Stimulated activated CD8-positive, alpha-beta memory T cell treated with anti-CD3 and anti-CD28 coated beads, Interleukin-2, amount 100 ng/mL, for 48 hours (primary cell): ENCODE measurements at places on chromosomes 5 and 9.

GRCh38 chr9:68567565-68567964 is 26.9 kb upstream of the TMEM252 start:
- DNase-seq: no peak

DNA sequence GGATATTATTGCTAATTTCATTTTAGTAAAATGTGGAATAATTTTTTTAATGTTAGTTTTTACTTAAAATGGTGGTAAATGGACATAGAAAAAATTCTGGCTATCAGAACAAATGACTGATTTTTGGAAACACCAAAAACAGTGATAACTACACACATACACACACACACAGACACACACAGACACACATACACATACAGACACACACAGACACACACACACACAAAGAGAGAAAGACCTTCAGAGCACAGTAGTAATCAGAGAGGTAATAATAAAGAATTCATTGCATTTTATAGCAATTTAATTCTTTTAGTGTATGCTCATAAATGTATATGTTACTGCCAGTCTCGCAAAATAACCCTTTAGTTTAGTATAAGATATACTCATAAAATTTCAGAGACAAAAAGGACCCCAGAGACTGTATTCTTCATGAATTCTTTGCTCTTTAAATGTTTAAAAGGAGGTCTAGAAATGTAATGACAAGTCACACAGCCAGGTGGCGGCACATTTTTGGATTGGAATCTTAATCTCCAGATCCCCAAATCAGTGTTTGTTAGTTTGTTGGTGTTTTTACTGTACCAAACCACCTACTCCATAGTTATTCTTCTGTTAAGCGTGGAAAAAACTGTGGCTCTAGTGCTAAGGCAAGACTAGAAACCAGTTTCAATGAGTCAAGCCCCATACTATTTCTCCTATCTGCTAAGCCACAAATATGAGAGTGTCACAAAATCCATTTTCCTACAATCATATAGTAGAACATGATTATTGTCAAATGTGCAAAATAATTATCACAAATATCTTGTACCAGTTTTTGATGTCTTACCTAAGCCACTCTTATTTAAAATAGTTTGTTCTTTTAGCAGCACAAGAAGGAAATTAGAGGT is 109.9 kb downstream of the EDIL3 start:
- DNase-seq: no peak

DNA sequence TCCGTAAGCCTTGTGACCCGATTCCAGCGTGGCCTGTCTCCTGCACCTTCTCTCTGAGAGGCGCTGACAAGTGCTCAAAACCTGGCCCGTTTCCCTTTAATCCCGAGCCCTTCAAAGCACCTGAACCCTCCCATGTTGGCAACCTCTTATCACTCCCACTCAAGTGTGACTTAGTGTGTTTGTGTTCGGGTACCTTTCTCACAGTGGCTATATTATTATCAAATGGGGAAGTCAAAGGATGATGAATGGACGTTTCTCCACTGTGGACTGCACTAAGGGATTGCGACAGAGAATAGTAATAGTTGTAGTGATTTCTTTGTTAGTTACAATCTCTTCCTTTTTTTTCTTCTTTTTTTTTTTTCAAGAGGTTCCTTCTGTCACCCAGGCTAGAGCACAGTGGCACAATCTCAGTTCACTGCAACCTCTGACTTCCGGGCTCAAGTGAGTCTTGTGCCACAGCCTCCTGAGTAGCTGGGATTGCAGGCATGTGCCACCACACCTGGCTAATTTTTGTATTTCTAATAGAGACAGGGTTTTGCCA is 65.4 kb upstream of the TNFSF8 start:
- no peak for DNase-seq

DNA sequence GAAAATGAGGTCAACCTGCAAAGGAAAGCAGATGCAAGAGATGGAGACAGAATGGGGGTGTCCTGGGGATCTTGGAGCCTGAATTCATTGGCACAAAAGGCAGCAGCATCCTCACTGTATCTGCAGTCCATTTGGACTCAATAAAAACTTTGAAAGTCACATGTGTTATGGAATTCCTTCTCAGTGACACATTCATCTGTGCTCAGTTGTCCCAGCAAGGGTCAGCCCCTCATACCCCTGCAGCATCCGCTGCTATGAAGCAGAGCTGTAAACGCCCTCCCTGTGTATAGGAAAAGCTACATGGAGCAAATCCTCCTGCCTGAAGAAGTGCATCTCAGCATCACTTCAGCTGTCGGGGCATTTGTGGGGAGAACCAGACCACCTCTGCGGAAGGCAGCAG is 14.5 kb upstream of the RARS1 start:
- DNase-seq: no peak

GRCh38 chr9:84669288-84670137 is at the start of gene NTRK2:
NTRK2 (plus strand) TSS chr9:84669729; CDS start chr9:84670749, 1,020 bp downstream.
- DNase-seq: no peak

DNA sequence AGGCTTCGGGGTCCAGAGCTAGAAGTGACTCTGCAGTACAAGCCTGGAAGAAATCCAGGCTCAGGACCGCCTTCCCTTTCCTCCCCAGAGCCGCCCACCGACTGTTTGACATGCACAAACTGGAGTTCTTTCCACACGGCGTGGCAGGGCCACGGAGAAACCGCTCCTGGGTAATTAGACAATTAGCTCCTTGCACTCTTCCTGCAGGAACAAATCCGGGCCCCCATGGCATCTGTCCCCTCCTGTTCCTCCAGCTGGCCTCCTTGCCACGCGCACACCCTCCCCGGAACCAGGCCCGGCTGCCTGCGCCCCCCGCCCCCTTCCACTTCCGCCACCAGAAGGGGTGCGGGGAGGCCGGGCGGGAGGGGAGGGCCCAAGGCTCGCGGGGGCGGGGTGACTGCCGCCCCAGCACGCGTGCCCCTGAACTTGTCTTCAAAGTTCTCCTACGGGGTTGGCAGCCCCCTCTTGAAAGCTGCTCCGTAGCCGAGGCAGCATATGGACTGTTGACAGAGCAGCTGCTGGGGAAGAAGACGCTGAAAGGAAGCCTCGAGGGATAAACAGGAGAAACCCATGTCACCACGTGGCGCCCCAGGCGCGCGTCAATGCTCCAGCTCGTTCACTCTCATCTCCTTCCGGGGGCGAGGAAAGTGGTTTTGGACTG is 74.3 kb downstream of the SEC61B start:
- DNase-seq: no peak

DNA sequence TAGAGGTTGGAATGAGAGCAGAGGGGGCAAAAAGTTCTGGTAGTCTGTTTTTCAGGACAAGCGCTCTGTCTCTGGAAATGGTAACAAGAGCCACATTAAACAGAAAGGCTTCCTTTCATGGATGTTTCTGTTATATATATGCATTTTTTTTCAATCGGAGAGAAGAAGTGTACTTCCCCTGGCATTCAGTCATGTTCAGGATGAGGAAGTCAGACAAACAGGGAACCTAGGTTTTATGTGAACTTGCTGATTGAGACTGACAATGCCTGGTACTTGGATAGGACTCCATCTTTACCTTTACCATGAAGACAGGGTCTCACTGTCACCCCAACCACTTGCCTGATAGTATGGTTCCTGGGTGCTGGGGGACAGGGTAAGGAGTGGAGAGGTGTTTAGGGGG is 30.1 kb upstream of the ZBED3 start:
- DNase-seq: no peak

GRCh38 chr5:83586874-83587776 is 115.6 kb downstream of the VCAN start:
- no peak for DNase-seq

DNA sequence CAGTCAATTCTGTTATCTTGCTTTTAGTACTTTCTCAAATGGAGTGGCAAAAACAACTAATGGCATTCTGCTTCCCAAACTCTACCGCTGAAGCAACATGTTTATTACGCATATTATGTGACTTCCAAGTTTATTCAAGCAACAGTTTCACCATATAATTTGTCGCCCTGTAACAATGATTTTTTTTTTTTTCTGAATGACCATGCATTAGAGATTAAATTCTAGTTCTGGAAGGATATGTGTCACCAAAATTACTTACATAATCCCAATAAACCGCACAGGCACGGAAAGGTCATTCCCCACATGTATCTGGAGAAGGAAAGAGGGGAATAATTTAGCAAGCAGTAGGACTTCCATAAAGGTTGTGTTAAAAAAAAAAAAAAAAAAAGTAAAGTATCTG is 691.8 kb downstream of the DNAH5 start:
- DNase-seq: no peak

DNA sequence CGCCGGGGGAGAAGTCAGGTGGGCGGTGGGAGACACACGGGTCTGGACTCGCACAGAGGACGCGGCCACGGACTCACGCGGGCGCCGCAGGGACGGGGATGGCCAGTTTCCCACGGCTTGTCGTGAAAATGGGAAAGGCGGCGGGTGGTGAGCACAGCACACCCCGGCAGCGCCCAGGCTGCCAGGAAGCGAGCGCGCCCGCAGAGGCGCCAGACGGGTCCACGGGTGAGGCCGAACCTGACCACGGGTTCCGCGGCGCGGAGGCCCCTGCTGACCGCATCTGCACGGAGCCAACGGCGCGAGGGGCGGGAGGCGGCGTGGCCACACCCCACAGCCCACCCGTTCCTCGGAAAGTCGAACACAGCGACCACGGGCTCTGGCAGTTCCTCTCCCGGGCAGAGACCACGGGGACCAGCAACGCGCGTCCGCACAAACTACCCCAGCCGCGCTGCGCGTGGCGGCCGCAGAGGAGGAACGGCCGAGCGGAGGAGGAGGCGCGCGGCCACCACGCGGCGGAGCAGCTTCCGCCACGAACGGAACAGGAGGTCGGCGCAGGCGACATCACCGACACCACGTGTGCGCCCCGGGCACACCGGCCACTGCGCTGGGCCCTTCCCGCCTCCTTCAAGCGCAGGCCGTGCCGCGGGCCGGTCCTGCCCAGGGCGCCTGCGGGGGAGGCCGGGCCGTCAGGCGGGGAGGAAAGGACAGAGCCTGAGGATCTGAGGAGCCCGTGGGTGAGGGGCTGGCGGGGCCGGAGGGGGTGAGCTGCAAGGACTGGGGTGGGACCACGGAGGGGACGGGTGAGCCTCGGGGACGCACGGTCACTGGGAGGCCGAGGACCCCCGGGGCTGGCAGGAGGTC is 5.6 kb downstream of the EXD3 start:
- DNase-seq: no peak

GRCh38 chr9:114823441-114823840 is 17.6 kb upstream of the TNFSF15 start:
- DNase-seq: no peak

- peak; percentile 86 for DNase-seq
These were observed 3.1 kb downstream of the SLC4A9 start for GRCh38 chr5:140362875-140363630.

DNA sequence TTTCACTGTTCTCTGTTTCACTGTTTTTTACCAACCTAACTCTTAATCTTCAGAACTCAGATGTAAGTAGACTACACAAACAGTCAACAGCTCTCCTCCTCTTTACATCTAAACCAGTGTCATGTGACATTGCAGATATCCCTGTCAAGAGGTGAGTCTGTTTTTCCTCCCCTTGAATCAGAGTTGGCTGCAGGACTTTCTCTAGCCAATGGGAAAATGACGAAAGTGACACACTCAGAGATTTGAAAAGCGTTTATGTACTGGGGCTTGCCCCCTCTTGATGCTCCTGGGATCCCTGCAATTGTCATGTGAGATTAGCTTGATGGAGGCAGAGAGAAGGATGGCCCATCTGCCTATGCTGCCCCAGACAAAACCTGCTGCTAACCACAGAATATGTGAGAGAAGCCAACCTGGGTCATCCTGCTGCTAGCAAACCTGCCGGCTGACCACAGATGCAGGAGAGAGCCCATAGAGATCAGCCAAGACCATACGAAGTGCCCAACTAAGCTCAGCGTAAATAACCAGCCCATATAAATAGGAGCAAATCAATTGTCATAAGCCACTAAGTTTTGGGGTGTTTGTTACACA is 111.1 kb downstream of the ASTN2 start:
- no peak for DNase-seq

DNA sequence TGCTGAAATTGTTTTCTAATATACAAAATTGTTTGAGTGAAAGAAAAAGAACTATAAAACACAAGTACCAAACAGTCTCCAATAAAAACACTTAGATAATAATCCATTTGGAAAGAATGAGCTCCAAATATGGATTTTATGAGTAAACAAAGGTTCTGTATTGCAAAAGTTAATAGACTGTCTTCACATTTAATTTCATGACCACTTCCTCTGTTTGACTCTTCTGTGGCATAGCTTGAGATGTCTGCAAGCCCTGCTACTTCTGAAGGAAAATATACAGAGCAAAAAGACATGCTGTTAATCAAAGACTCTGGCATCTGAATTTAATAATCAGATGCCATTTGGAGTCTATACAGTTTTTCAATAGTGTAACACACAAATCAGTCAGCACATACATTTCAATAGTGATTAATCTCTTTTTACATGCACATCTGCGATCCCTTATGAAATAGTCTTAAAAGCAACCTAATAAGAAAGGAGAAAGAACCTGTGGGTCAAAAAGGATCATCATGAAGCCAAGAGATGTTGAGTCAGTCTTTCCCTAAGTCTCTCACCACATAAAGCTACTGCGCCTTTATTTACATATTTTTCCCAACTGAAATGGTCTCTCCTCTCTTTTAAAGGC is 165.4 kb upstream of the LHFPL2 start:
- DNase-seq: no peak

GRCh38 chr9:79387101-79387835 is 184.5 kb upstream of the TLE4 start:
- no peak for DNase-seq

DNA sequence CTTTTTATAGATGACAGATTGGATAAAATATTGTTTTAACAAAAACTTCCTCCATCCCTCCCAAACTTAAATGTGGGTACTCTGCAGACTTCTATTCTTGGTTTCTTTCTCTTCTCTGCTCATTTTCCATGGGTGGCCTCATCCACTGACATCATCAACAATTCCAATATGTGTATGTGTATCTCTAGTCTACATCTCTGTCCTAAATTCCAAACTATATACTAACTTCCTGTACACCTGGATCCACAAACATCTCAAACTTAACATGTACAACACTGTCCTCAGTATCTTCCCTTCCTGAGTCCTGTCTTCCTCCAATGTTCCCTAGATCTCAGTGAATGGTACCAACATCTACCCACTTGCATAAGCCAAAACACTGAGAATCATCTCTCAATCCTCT is 28.5 kb upstream of the CDK5RAP2 start:
- DNase-seq: no peak

DNA sequence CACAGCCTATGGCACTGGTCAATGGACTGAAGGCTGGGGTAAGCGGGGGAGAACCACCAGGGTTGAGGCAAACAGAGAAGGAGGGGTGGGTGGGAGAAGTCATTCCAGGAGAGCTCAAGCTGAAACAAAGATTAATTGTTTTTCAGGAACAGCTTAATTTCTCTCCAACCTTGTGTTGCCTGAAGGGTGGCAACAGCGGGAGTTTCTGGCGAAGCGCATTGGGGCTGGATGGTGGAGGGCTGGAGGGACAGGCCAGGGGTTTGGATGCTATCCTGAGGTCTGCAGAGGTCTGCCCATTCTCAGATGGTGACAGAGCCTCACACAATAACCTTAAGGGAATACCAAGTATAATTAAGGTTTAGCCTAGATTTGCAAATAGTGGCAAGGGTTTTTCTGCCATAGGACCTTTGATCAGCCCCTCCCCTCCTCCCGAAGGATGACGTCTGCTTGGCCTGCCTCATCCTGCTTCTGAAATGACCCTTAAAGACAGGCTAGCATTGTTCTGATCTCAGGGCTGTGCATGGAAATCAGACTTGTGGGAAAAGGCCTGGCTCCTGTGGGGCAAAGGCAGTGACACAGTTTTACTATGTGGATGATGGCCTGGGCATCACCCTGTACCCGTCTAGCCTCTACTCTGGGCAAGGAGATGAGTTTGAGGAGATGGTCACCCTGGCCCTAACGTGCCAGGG is 32.7 kb downstream of the PSD2 start:
- DNase-seq: no peak
